ENCODE measurements at places on chromosomes 16 and 17.
A peak's percentile ranks its signal among the peaks of the same experiment; 100 is the strongest.

GRCh38 chr16:27784351-27785306, 234.7 kb downstream of the KATNIP start:
- DNase-seq = no peak

DNA sequence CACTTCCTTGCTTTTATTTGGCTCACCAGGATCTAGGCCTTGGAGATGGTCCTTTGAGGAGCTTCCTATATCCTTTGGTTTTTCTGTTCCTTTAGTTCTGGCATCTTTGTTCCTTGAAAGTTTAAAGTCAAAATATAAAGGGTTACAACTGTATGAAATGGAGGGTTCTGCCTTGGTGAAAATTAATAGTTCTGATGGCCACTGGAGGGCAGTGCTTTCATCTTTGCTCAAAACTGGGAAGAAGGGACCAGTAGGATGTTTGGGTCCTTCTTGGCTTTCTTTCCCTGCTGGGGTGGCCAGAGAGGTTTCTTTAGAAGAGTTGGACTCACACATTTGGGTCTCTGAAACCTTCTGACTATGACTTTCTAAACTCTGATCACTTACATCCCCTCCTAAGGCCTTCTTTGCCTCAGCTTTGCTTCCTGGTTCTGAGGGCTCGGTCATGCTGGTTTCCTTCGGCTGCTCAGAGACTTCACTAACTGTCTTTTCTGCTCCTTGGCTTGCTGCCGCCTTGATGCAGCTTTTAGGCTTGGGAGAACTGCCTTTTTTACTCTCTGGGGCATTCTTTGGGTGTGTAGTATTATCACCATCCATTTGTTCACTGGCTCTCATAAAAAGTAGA, 10.9 kb upstream of the ITGA2B start:
- DNase-seq = peak; percentile 42

- no peak for DNase-seq
Measured at GRCh38 chr17:63928172-63928666, 3.9 kb downstream of the CD79B start.

- no peak for DNase-seq
Measured at GRCh38 chr17:1111599-1112443, 68.0 kb downstream of the ABR start.

- no peak for DNase-seq
Measured at GRCh38 chr17:79496422-79497005, 114.3 kb downstream of the RBFOX3 start.

GRCh38 chr17:9443811-9444210, 131.8 kb downstream of the STX8 start:
- no peak for DNase-seq

GRCh38 chr17:72510351-72511016, 389.7 kb downstream of the SOX9 start:
- no peak for DNase-seq

GRCh38 chr16:54936979-54937670, 6.5 kb downstream of the IRX5 start:
- no peak for DNase-seq

GRCh38 chr17:9116311-9116835, 95.1 kb downstream of the NTN1 start:
- DNase-seq = no peak

- no peak for DNase-seq
Measured at GRCh38 chr17:39533891-39534290, 72.6 kb downstream of the CDK12 start.

DNA sequence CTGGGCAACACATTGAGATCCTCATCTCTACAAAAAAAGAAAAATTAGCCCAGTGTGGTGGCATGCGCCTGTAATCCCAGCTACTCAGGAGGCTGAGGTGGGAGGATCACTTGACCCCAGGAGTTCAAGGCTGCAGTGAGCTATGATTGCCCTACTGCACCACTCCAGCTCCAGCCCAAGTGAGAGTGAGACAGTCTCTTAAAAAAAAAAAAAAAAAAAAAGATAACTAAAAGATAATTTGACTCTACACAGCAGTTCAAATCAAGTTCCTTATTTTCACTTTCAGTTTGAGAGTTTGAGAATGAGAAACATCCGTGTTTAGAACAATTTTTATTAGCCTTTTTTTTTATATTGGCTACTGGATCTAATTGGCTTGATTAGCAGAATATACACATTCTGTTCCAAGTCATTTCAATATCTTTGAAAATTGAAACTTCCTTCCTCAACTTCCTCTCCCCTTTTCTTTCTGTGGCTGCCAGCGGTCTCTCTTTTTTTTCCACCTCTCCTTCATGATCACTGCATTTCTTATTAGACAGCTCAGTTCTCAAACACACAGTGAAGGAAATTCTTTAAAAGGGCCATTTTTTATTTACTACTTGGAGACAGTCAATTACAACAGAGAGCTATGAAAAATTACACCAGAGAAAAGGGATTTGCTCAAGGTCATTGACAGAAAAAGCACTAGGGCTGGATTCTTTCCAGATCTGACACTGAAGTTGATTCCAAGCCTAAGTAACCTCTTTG, 4.5 kb upstream of the ACSF2 start:
- peak; percentile 34 for DNase-seq

GRCh38 chr17:64173646-64174045, 43.7 kb upstream of the ERN1 start:
- DNase-seq = no peak

- no peak for DNase-seq
Measured at GRCh38 chr17:77737442-77738265, 220.8 kb upstream of the TNRC6C start.

DNA sequence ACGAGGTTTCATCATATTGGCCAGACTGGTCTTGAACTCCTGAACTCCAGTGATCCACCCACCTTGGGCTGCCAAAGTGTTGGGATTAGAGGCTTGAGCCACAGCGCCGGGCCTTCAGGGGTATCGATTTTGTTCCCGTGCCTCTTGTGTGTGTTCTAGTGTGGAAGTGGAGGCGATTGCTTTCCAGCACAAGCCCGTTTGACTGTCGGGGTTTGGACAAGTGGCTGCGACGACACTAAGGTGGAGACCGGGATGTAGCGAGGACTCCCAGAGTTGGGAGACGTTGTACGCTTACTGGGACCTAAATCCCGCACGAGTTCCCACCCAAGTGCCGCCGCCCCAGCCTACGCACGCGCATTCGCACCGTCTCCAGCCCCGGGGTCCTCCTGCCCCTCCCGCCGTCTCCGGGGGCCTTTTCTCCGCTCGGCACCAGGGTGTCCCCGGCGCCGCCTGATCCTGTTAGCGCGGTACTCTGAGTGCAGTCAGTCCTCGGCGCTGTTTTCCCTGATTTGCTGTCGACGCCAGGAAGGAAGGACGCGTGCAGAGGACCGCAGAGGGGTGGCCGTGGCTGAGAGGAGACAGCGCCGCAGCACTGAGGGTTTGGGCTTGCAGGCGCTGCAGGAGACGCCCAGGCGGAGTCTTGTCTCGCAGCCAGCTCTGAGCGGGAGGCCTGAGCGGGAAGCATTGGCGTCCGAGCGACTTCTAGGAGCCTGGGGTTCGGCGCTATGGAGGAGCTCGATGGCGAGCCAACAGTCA, at the start of gene NUP85:
Gene NUP85, plus strand, starts transcription at position 643 of the 756 bp plus-strand sequence. Its CDS starts 83 bp downstream, at position 726.
- peak; percentile 94 for DNase-seq

DNA sequence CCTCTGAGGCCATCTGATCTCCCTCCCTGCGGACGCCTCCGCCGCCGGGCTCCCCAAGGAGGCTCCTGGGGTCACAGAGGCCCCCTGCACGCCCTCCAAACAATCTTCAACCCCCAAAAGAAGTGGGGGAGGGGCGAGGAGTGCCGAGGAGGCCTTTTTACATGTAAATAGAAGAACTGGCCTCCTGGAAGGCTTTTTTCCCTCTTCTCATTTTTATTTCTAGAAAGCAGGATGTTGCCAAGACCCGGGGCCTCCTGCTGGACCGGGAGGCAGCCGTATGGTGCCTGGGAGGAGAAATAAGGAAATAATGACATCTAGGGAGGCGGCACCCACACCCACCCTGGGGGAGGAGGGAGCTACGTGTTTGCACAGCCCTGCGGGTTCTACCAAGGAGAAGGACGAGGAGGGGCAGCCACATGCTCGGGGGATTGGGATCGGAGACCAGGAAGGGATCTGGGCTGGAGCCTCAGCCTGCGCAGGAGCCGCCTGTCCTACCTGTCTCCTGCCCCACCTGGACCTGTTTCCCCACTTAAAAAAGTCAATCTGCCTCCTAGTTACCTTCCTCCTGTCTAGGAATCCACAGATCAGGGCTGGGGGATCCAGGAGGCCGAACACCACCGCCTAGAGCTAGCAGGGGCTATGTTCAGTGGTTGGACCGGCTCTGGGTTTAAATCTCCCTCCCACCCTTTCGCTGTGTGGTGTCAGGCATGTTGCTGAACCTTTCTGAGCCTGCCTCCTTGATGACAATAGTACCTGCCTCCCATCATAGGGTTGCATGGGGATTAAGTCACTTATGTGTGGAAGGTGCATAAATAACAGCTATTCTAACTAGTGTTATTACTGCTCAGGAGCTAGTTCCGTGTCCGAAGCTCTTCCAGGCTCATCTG, 175.7 kb upstream of the GSE1 start:
- no peak for DNase-seq

DNA sequence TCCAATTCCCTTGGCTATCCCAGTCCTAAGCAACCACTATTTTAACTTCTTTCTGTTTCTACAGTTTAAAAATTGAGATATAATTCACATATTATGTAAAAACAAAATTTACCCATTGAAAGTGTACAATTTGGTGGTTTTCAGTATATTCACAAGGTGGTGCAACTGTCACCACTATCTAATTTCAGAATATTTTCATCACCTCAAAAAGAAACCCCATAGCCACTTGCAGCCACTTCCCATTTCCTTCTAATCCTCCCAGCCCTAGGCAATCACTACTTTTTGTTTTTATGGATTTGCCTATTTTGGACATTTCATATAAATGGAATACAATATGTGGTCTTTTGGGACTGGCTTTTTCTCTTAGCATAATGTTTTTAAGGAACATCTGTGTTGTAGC, 36.1 kb upstream of the NACA2 start:
- no peak for DNase-seq

- no peak for DNase-seq
Measured at GRCh38 chr16:79677799-79678530, 77.4 kb upstream of the MAF start.

- no peak for DNase-seq
Measured at GRCh38 chr17:57311281-57312216, 55.2 kb downstream of the MSI2 start.

DNA sequence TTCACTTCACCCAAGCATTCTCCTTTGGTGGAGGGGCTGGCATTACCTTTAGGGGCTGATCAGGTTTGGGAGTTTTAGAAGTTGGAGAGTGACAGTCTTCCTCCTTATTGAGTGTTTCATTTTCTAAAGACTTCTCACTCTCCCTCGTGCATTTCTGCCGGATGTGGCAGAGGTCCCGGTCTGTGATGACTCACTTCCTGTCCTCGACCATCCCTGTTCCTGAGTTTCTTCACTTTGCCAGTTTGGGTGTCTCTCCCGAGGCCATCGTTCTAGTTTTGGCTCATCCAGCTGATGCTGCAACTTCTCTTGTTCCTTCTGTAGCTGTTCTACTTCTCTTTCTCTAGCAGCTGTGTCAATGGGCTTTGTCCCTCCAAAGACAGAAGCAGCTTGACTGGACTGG, 104.3 kb downstream of the PHKB start:
- DNase-seq = no peak

- no peak for DNase-seq
Measured at GRCh38 chr16:60405286-60405685, 1631.0 kb downstream of the CDH8 start.

GRCh38 chr16:89613231-89613953, at the start of gene DPEP1:
Gene DPEP1, plus strand, starts transcription at chr16:89613642. Its CDS starts 16,769 bp downstream, at chr16:89630411.
- no peak for DNase-seq

DNA sequence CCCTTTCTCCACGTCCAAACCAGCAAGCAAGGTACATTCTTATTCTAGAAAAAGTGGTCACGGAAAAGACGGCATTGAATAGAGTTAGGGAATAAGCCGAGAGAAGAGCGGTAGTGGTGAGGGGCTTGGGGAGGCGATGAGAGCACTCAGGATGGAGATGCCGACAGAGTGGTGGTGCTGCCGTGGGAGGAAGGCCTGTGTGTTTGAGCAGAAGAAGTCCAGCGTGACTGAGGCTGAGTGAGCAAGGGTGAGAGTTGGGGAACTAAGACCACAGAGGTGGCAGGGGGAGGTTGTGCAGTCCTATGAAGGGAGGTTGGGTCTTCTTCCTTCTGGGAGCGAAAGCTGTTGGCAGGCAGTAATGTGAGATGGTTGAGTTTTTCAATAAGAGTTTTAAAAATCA, 252.3 kb downstream of the ABCC12 start:
- no peak for DNase-seq

DNA sequence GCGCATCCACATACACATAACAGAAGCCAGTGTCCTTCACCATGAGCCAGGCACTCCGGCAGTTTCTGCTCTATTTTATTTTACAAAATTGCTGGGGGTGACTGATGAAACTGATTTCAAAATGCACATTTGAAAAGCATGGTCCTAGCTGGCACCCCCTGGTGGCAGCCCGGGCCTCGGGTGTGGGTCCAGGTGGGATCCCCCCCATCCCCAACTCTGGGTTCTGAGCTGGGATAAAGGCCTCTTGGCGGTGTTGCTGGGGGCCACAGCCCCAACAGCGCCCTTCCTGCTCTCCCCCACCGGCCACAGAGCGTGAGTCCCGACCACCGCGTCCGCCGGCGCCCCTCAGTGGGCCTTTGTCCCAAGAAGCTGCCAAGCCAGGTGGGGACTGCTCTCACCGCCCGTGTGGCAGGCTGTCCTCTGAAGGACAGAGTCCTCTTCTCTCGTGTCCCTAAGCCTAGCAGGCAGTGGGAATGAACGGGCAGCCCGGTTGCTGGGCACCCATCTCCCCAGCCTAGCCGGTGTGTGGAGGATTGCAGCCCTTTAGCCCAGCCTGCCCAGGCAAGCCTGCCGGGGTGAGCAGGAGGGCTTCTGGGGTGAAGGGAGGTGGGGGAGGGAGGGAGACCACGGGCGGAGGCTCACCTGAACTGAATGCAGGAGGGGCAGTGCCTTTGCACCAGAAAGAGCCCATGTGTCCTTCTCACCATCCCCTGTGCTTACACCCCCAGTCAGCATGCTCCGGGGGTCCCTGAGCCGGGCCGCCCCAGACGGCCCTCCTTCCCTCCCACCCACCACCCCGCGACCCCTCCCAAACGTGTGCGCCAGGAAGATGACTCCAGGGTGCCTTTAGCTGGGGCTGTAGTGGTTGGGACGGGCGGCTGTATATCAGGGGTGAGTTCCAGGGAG, 898 bp downstream of the SNAI3 start:
- no peak for DNase-seq

- DNase-seq = no peak
Measured at GRCh38 chr17:33925649-33926048, 329.4 kb upstream of the CCL2 start.
